Effector CD8-positive, alpha-beta T cell (primary cell): ENCODE measurements at places on chromosomes 12 and 14.

- no peak for DNase-seq
Observed at GRCh38 chr14:74945261-74945851, 10.0 kb downstream of the PGF start.

GRCh38 chr14:104991896-104992230 is 6.3 kb downstream of the CLBA1 start:
- DNase-seq = no peak

DNA sequence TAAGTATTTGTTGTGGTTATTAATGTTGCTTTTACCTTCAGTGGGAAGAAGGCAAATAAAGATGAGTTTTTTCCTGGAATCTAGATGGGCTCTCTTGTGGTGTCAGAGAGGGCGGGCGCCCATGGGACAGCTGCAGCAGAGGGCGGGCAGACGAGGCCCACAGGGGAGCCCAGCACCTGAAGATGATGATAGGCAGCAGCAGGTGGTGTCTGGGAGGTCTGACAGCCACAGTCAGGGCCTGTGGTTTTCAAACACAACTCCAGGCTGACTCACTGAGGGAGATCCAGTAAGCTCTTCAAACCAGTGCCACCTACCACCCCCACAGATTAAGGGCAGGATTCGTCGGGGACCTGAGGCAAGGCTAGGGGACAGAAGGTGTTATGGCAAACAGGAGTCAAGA is 42.8 kb downstream of the NKX2-1 start:
- no peak for DNase-seq

GRCh38 chr12:124432376-124432775 is 135.0 kb downstream of the NCOR2 start:
- DNase-seq = no peak

GRCh38 chr14:23862513-23862912 is 91.1 kb upstream of the DHRS4 start:
- no peak for DNase-seq

GRCh38 chr14:50530358-50530757 is 2.0 kb downstream of the MAP4K5 start:
- DNase-seq = no peak

DNA sequence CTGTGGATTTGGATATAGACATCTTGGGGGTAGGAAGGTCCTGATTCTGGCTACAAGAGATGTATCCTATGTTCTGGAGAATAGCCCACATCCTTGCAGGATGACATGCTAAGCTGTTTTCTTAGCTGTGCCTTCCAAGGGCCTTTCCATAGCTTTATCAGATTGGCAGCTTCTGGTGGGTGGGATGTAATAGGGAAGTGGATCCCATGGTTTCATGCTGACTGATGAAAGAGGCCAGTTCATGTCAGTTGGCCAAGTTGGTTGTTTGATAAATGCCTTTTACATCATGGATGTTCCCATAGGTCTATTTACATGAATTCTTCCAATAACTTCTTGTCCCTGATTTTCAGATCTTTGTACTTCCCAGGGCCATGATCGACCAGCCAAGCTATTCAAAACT is 169.1 kb upstream of the RMST start:
- no peak for DNase-seq

GRCh38 chr14:34604995-34605394 is 25.0 kb downstream of the SNX6 start:
- DNase-seq = no peak

- no peak for DNase-seq
Observed at GRCh38 chr12:12661086-12661856, 34.7 kb downstream of the GPR19 start.

- no peak for DNase-seq
Observed at GRCh38 chr12:14327711-14328110, 37.8 kb upstream of the ATF7IP start.

DNA sequence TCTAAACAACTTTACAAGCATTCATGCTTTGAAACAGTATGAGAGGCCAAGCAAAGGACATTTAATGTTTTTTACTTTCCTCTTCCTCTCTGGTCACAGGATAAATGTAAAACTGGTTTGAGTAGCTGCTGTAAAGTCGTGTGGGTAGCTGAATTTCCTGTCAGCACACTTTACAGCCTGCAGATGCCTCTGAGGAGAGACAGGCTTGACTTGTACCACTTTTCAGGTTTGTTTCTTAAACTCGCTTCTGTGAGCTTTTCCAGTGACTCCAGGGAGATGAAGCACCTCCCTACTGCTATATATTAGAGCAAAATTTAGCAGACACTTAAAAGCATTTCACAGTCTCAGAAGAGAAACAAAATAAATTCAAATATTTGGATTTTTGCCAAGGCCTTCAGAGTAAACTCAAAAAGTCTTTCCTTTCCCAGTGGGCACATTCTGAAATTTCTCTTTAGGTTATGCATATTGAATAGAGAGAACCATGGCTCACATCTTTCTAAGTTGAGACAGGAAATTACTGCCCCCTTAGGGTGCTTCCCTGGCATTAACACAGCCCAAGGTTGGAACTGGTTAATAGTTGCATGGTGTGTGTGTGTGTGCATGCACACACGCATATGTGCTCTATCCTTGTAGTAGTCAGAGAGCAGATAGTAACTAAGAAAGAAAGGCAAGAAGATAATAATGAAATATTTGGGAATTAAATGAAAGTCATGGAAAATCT is 557.3 kb upstream of the MIS18BP1 start:
- DNase-seq = no peak

GRCh38 chr12:96902076-96902475 is 5.0 kb upstream of the NEDD1 start:
- DNase-seq = no peak

GRCh38 chr12:108611884-108612415 is 14.1 kb upstream of the TMEM119 start:
- DNase-seq = peak; percentile 37

GRCh38 chr14:94897082-94897481 is 127.2 kb upstream of the GSC start:
- no peak for DNase-seq

GRCh38 chr12:12823811-12824210 is 10.7 kb downstream of the DDX47 start:
- no peak for DNase-seq

- no peak for DNase-seq
Observed at GRCh38 chr12:116556964-116557698, 2.0 kb upstream of the MAP1LC3B2 start.

GRCh38 chr14:95320955-95321600 is 1.4 kb upstream of the CLMN start:
- no peak for DNase-seq

DNA sequence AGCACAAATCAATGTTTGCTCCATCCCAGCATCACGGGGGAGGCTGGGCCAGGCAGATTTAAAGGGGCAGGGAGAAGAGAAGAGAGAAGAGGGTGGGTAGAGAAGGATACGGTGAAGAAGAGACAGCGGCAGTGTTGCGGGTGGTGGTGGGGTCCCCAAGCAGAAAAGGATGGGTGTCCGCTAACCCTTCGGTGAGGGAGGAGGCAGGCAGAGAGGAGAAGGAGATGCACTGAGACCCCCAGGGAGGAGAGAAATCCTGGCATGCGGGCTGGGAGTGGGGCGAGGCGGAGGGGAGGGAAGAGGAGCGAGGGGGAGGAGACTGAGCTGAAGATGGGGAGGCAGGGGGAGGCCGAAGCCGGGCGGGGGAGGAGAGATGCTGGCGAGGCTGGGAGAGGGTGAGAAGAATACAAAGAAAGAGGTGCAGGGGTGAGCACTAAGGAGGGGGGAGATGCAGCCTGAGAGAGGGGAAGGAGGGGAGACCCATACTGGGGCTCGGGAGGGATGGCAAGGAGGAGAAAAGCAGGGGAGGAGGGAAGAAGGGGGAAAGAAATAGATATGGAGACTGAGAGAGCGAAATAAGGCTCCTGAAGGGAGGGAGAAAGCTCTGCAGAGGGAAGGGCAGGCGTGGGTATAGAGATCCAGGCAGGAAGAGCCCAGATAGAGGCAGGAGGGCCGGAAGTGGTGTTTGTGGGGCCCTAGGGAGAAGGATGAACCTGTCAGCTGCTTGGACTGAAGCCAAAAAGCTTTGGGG is at the start of gene JPH4:
TSS of gene JPH4 (minus strand) at position 231 of the 751 bp plus-strand sequence. CDS start 1,337 bp downstream, outside the sequence.
- DNase-seq = no peak

DNA sequence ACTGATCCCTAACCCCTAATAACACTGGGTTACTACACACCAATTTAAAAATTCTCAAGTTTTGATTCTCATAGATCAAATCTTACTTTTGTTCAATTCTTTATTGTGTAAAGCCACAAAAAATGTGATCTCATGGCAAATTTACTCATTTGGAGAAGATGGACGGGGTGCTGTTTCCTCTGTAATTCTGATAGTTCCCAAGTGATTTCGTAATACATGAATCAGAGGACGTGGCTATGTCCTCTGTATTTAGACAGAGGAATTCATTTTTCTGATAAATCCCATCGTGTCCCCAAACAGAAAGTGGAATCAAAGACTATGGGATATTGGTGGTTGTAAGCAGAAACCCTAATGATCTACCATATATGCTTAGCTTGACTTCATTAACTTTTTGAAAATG is 76.6 kb upstream of the GNG2 start:
- DNase-seq = no peak

DNA sequence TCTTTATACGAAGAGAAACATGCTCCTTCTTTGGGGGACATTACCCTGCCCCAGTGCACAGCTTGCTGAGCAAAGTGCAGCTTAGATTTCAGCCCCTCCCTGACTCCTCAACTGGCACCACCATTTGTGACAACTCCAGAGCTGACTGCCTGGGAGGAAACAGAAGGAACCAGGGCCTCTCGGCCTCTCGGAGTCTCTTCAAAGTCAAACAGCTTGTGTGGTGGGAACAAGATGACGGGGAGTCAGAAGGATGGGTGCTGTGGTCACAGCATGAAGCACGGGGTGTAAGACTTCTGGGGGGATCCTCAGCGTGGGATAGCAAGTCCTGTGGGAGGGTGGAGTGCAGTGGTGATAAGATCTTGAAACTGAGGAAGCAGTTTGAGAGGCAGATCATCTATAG is 123.5 kb upstream of the BCL2L14 start:
- no peak for DNase-seq

GRCh38 chr14:93133464-93133863 is 17.7 kb upstream of the ITPK1 start:
- no peak for DNase-seq

GRCh38 chr12:107014055-107014454 is 27.1 kb upstream of the MTERF2 start:
- DNase-seq = no peak
